ENCODE measurements at places on chromosomes 12 and 14.

DNA sequence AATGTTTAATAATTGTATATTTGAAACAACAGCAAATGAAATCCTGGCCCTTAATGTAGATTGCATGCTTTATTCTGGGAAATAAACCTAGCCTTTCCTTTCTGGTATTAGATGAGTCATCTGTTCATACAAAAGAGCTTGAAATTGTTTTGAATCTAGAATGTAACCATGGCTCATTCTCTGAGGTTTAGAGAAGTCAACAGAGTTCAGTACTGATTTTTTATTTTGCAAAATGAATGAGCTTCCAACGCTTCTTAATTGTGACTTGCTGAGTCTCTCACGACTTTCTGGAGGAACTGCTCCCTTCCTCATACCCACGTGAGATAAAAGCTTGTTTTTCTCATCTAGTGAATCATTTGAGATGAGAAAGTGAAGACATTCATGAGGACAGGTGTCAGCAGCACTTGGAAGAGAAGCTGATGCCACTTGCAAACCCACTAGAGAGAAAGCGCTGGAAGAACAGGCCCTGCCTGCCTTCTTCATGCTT is 509.6 kb downstream of the VRK1 start:
- DNase-seq, result no peak

GRCh38 chr12:27193106-27193505 is 51.0 kb upstream of the STK38L start:
- no peak for DNase-seq

GRCh38 chr14:96568621-96569020 is 66.4 kb downstream of the PAPOLA start:
- DNase-seq, result no peak

- no peak for DNase-seq
Observed at GRCh38 chr14:95392841-95393240, 73.1 kb upstream of the CLMN start.

- DNase-seq, result no peak
Observed at GRCh38 chr14:24092110-24092504, 2.0 kb upstream of the PCK2 start.

GRCh38 chr12:15629108-15629507 is 160.1 kb downstream of the EPS8 start:
- DNase-seq, result no peak

DNA sequence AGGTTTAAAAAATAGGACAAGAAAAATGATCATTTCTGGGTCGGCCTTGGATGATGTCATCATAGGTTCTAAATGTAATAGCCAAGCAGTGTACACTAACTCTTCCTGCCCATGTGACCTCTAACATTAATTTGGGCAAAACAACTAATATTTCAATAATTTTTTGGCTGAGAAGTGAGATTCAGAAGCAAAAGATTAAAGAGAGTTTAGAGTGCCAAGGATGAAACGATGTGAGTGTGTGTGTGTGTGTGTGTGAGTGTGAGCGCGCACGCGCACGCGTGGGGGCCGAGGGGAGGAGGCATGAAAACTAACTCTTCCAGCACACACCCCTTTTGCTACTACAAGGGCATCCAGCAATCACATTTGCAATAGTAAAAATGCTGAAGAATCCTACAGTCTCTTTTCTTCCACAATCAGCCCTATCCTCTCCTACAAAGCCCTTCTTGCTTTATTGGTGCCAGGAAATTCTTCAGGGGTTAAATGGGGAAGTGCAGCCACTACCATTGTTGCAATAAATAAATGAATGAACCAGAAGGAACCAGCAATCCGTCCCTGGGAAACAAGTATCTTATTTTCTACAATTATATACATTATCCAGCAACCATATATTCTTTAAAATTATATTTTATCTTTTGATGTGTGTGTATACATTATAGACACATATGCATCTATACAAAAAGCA is 52.9 kb downstream of the PEBP1 start:
- no peak for DNase-seq

DNA sequence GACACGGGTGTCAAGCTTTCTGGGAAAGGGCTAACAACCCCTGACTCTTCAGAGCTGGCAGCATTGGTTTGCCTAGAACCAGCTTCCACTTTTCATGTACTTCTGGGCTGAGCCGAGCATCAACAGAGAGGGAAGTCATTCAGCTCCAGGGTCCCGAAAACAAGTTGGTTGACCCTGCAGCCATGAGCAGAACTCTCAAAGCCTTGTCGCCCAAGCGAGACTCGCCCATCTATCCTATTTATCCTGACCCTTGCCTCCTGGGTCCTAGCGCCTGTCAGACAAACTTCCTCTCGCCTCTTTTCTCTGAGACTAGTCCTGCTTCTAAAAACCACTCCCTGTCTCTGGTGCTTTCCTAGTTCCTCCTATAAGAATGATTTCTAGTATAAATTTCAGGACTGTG is 47.9 kb downstream of the ASCL4 start:
- DNase-seq, result no peak

- DNase-seq, result no peak
Observed at GRCh38 chr12:97093187-97093683, 186.2 kb downstream of the NEDD1 start.

DNA sequence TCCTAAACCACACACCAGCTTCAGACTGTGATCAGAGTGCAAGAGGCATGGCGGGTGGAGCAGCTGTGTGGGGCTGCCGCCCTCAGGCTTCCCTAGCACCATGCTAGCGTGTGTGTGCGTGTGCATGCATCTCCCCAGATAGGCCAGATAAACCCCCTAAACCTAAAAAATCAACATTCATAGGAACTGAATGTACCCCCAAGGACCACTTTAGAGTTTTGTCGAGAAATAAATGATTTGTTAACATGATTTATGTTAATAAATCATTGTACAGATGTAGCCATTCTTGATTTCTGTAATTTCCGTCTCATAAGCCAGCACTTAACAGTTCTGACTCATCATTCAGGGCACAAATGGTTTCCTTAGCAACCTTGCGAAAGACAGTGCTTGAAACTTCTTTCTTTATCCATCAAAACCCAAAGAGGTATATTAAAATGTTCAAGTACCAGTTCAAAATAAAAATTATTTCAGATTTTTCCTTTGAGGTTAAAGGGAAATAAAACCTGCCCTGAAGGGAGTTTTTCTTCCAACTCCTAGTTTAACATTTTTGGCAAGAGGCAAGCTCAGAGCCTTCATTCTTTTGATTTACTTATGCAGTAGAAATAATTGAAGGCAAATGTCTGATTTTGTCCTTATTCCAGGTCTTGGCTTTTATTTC is 206.2 kb upstream of the RGS6 start:
- DNase-seq, result no peak

- no peak for DNase-seq
Observed at GRCh38 chr14:23175823-23176222, 7.6 kb downstream of the SLC7A8 start.

DNA sequence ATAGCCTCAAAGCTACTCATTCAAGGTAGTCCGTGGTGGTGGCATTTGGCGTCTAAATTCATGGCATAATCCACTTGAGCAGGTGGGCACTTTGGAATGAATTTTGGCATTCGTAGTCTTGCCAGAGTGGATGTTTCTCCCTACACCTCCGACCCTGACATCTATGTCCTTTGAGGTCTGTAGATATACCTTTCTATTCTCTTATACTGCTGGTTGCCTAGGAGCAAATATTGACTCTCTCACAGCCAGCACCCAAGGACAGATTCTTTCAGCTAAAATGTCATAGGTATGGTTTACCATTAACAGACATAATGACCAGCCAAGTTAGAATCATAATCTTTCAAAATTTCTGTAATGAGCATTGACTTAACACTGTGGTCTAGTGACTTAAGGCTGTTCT is 47.4 kb upstream of the FLRT2 start:
- DNase-seq, result no peak

DNA sequence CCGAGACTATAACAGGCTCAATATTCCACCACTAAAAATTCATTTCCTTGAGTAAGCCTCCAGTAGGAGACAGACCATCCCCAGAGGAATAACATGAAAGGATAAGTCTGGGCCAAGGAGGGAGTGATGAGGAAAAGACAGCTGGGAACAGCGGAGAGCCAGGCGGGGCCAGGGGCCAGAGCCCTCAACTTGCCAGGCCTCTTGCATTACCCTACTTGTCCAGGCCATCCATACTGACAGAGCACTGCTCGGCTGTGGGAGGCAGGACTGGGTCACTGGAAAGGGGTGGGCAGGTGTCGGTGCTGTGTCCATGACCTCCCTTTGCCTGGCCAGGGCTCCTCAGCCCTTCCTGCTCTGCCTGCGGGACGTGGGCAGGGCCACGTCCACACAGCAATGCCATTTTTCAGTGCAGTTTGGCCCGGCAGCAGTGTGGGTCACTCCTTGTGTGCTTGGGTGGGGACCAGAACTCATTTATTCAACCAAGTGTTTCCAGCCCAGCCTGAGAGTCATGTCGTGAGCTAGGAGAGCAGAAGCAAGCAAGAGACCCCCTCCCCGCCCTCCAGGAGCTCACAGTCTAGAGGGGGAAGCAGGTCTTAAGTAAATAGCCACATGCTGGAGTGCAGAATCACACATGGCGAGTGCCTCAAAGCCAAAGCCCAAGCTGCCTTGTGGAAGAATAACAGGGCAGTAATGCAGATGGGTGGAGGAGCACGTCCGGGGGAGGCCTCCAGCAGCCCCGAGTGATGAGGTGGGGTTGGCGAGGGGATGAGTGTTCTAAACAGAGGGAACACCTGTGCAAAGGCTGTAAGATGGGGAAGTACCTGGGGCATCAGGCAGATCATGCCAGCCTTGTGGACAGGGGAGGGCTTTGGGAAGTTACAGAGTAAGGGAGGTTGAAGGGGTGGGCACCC is 8.9 kb upstream of the FAIM2 start:
- DNase-seq, result no peak

GRCh38 chr12:64992641-64993040 is 128.5 kb downstream of the WIF1 start:
- no peak for DNase-seq

- DNase-seq, result no peak
Observed at GRCh38 chr12:101038289-101038871, 171.7 kb downstream of the SLC5A8 start.

- no peak for DNase-seq
Observed at GRCh38 chr14:89466944-89467343, 49.9 kb upstream of the FOXN3 start.

GRCh38 chr12:79690142-79690637 is 574 bp downstream of the PAWR start:
- DNase-seq, result no peak

DNA sequence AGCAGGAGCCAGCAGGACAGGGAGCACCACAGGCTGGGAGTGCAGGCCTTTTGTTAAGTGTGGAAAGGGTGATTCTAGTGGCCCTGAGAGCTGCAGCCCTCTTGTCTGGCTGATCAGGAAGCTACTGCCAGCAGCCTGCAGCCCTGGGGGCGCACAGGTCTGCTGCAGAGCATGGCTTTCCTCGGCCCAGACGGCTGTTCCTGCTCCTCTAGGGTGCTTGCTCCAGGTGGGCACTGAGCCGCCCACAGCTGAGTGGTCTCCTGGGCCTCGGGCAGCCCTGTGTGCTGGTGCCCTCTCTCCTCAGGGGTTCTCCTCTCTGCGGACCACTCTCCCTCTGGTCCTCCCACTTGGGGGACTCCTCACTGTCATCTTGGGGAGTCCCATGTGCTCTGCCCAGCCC is 18.9 kb downstream of the CCDC88C start:
- no peak for DNase-seq

DNA sequence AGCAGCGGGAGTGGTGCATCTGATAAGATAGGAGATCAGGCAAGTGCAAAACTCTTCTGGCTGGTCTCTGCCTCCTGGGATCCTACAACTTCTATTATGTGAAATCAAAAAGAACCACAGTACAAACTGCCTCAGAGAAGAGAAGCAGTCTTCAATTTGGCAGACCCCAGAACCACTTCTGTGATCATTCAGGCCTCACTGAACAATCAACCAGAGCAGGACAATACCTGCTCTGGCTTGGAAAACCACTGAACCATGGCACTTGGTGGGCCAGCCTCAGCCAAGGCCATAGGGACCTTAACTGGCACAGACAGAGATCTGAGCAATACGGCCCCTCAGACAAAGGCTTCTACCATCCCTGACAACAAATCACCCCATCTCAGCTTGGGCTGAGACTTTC is 103.0 kb downstream of the NDUFA12 start:
- DNase-seq, result no peak

DNA sequence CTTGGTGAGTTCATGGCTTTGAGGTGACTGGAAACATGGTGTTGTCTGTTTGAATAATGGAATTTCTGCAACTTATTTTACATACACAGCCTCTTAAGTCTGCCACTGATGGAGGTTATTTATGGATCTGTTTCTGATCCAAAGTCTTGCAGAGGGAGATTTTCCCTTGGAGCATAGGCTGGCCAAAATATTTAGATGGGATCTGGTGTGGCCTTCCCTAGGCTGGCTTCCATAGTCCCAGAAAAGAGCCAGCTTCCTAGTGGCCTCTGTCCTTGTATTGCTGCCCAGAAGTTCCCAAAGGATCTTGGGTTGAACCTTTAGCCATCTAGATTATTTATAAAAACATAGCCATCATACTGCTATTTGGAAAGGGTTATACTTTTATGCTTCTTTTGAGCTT is 491.1 kb upstream of the RGS6 start:
- no peak for DNase-seq

DNA sequence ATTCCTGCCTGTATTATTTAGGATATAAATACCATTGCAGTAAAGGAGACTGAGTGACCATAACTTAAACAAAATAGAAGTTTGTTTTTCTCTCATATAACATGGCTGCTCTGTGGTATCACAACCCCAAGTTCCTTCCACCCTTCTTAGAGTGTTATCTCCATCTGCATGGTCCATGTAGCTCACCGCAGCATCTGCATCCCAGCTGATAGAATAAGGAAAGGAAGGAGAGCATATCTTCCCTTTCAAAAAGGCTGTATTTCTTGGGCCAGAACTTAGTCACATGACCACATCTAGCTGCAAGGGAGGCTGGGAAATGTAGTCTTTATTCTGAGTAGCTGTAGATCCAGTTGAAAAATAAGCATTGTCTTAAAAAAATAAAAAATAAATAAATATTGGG is 184.8 kb upstream of the NUDT4 start:
- no peak for DNase-seq

DNA sequence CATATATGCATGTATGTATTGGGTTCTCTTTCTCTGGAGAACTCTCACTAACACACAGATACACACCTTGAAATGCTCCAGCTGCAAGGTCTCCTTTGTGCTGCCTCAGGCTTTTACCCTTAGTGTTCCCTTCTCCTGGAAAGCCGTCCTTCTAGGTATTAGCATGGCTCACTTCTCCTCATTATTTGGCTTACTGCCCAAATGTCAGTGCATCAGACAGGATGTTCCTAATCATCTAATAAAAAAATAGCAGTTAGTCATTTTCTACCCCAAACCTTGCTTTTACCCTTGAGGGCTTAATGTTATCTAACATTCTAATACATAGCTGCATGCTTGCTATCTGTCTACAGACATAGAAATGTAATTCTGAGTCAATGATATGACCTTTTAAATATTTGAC is 109.0 kb upstream of the SLC16A7 start:
- no peak for DNase-seq

Measured in nephron progenitor cell (in vitro differentiated cells).